ENCODE measurements at places on chromosomes 1 and 21.

- DNase-seq, result no peak
Measured at GRCh38 chr21:39499156-39499555, 47.4 kb downstream of the SH3BGR start.

GRCh38 chr1:7379441-7379971 is 391.6 kb upstream of the VAMP3 start:
- no peak for DNase-seq

DNA sequence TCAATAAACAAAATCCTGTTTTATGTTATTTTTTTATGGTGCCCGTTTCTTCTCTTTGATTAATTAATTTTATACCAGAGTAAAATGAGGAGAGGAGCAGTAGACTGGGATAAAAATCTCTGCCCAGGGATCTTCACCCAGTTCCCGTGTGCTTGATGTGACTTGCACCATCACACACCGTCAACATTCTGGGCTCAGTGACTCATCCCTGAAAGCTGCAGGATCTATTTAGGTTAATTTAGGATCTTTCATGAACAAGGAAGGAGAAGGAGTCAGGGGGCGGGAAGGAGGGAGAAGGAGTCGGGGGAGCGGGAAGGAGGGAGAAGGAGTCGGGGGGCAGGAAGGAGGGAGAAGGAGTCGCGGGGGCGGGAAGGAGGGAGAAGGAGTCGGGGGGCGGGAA is 182.4 kb downstream of the SMYD3 start:
- no peak for DNase-seq

GRCh38 chr1:205811660-205812059 is 1.3 kb downstream of the SLC41A1 start:
- no peak for DNase-seq

DNA sequence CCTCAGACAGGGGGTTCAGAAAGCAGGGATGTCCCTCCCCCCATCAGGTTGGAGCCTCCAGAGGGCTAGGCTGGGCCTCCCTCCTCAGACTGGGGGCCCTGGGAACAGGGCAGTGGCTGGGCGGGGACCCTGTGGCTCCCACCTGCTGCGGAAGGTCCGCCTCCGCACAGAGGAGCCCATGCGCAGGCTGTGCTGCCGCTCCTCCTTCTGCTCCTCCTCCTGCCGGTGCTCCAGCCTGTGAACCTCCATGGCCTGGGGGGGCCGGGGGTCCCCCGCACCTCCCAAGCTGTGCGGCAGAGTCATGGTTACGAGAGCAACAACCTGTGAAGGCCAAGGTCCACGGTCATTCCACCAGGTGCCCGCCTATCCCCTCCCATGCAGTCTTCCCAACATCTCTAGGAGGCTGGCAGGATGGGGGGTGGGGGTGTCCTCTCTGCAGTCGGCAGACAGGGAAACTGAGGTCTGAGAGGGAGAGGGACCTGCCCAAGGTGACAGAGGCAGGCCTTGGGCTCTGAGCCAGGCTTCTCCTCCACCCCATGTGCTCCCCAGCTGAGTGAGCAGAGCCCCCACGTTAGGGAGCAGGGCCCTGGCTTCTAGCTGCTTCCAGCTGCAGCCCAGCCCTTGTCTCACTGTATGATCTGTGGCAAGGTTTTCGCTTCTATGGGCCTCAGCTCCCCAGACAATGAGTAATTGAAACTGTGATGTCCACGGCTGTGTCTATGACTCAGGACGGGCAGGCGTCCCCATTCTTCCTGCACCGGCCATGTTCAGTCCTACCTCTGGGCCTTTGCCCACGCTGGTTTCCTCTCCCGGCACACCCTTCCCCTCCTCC is 3.4 kb downstream of the MYOM3 start:
- DNase-seq, result no peak

GRCh38 chr1:16109571-16109970 is 36.1 kb upstream of the FAM131C start:
- no peak for DNase-seq

DNA sequence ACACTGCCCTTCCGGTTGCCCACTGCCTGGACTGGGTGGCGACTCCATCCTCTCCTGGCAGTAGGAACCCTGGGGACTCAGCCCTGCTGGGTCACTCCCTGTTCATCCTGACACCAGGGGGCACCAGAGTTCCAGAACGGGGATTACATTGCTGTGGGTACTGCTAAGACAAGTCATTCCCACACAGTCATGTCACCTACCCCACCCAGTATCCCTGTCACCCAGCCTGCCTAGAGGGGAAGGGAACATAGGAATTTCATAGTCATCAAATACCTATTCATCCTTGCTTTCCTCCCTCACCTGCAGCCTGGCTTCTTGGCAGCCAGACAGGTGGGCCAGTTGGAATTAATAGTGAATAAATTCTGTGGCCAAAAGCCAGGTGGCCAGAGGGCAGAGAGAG is 9.8 kb upstream of the SFN start:
- DNase-seq, result peak; percentile 86

DNA sequence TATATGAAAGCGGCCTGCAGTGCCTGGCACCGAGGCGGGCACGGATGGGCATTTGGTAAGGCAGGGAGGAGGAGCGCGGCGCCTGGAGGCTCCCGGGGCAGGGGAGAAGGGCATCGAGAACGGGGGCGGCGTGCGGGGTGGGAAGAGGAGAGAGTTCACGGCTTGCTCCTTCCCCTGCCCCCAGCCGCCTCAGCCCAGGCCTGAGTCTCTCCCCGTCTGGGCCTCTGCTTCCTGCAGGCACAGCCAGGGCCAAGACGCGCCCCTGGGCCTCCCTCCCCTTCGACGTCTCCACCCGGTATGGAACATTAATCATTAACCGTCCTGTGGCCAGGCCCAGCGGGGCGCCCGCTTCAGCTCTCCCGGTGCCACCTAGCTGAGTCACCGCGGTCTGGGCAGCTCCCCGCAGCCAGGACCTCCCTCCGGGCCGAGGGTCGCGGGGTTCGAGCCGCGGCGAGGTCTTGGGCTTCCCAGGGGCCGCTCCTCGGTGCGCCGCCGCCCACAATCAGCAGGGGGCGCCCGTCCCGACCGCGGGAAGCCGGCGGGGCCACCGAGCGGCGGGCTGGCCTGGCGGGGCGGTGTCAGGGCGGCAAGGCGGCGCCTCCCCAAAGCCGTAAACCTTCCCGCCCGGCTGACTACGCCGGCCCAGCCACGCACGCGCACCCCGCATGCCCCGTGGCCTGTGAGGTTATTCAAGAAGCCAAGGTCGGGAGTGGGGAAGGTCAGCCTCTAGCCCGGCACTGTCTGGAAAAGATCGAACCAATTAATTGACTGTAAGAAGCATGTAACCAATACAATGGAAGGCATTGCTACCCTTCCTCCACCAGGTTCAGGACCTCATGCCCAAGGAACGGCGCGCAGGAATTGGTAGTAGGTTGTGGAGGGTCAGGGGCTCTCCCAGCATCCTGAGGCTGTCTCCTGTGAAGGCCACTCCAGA is 23.4 kb upstream of the RD3 start:
- DNase-seq, result peak; percentile 72

DNA sequence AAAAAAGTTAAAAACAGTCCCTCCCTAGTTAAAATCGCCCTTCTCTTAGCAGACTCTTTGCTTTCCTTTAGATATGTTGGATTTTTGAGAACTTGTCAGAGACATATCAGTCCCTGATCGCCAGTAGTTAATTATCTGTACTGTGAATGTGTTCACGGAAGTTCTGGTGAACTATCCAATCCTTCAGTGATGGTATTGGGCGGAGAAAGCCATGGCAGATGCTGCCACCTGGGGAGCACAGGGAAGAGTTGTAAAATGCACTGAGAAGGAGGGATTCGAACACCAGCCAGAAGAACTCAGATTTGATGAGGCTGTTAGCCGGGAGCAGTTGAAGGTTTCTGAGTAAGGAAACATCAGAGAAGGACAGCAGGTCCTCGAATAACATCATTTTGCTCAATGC is 17.5 kb upstream of the KIF14 start:
- no peak for DNase-seq

DNA sequence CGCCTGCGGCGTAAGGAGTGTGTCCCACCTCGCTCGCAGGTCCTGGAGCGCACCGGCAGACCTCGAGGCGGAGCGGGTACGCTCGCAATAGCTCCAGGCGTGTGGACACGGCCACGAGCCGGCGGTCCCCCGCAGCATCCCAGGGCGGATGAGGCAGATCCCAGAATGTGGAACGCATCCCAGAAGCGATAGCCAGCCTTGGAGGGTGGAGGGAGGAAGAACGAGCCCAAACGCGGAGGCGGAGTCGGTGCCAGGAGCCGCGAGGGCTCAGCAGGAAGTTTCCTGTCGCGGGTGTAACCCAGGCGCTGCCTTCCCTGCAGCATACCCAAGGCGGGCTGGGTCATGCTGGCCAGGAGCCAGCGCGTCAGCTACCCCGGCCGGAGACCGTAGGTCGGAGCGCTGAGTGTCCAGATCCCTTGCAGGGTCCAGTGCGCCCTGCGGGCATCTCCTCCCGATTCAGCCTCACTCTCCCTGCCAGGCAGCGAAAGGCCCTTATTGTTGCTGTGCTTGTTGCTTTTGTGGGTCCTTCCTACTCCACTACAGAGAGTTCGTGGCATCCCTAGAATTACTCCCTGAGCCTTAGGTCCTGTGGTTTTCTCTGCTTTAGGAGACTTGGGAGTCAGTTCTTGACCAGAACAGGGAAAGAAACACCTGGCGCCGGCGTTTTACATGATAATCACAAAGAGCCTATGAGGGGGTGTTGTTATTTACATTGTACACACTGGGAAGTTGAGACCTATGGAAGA is 27.7 kb downstream of the STYXL2 start:
- no peak for DNase-seq

- no peak for DNase-seq
Measured at GRCh38 chr1:7279769-7280168, 491.3 kb upstream of the VAMP3 start.

DNA sequence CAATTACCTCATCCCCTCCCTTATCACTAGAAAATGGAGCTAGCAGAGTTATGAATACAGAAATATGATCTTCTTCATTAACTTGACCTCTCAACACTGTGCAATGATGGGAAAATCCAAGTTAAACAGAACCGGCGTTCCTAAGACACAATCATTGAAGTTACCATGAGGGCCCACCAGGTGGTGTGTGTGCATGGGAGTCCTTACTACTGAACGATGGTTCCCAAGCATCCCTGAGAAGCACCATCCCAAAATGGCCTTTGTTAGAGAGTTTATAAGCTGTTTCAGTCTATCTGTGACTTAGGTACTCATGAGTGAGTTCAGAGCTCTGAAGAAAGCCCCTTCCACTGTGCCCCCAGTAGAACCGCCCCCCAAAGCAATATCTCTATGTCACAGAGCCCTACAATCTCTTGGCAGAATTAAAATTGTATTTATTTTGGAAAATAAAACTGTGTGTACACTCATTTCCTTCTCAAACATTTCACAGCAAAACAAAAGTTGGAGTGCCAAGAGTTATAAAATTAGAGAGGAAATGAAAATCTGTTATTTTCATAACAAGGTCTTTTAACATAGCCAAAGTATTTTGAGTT is 56.8 kb downstream of the PLD5 start:
- peak; percentile 3 for DNase-seq

GRCh38 chr1:155897746-155898145 is 13.4 kb downstream of the RIT1 start:
- DNase-seq, result no peak

DNA sequence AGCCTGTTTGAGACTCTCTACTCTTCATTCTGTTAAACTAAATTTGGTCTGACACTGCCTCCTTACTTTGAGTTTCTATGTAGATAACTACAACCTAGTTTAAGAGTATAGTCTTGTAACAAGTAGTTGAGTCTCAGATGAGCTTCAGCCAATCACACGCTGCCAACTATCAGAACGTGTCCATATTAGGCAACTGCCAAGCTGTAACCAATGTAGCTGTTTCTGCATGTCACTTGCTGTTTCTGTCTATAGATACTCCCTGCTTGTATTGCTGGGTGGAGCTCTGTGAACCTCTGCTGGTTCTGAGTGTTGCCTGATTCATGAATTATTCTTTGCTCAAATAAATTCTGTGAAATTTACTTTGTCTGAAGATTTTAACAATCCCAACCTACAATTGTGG is 452.6 kb upstream of the NR5A2 start:
- DNase-seq, result no peak

DNA sequence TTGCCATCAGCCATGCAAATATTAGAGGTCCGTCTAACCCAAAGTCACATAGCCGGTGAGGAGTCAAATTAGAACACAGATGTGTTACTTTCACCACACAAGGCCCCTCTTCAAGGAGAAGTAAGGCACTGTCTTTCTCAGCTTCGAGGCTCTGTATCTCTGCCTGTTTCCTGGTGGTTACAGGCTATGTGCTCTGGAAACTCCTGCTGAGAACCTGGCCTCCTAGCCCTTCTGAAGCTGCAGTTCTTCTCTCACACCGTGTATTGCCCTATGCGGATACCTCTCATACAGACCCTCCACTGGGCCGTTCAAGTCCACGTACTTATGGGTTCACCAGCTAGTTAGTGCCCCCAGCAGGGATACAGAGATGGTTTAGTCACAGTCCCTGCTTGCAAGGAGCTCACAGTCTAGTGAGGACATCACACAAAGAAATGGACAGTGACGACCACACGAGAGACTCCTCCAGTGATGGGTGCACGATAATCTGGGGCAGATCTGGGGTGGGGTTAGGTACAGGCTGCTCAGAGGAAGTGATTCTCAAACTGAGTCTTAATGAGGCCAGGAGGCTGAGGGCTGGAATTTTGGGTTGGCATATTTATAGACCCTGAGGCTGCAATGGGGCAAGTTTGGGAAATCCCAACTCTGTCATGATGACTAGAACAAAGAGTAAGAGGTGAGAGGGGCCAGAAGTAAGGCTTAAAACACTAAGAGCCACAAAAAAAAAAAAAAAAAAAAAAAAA is 22.8 kb upstream of the ELOA start:
- no peak for DNase-seq

- no peak for DNase-seq
Measured at GRCh38 chr1:41319106-41319755, 42.0 kb upstream of the FOXO6 start.

DNA sequence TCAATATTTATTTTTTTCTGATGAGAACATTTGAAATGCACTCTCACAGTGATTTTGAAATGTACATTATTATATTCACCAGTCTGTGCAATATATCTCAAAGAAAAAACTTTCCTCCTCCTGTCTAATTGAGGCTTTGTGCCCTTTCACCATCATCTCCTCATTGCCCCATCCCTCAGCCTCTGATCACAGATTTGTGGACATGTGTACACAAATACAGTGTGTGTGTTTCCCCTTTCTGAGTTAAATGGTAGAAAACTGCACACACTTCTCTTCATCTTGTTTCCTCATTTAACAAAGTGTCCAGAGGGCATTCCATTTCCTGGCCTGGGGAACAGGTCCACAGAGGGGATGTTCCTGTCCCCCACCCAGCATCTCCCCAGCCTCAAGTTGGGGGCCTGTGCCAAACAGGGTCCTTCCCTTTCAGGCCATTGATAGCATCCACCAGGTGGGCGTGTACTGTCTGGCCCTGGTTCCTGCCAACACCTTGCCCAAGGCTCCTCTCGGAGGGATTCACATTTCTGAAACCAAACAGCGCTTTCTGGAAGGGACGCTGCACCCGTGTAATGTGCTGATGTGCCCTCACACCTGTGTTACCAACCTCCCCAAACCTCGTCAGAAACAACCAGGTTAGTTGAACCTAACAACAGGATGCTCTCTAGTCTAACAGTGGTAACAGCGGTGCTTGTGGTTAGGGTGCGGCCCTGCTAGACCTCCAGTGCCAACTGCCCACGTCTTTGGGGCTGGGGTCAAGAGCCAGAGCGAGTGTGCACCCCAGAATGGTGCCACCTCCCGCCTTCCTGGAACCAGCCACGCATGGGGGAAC is 54.6 kb downstream of the S100B start:
- DNase-seq, result no peak

- peak; percentile 62 for DNase-seq
Measured at GRCh38 chr1:2258996-2259395, 30.9 kb downstream of the SKI start.

GRCh38 chr1:234499943-234500245 is 20.9 kb upstream of the TARBP1 start:
- DNase-seq, result no peak

- DNase-seq, result no peak
Measured at GRCh38 chr1:24119859-24120756, 8.2 kb upstream of the MYOM3 start.

All from activated T-cell treated with anti-CD3 and anti-CD28 coated beads for 4 hours (primary cell).